ENCODE measurements at places on chromosomes 1 and 21.

- peak; percentile 25 for DNase-seq
Observed at GRCh38 chr1:21217812-21218596, 41.3 kb upstream of the EIF4G3 start.

DNA sequence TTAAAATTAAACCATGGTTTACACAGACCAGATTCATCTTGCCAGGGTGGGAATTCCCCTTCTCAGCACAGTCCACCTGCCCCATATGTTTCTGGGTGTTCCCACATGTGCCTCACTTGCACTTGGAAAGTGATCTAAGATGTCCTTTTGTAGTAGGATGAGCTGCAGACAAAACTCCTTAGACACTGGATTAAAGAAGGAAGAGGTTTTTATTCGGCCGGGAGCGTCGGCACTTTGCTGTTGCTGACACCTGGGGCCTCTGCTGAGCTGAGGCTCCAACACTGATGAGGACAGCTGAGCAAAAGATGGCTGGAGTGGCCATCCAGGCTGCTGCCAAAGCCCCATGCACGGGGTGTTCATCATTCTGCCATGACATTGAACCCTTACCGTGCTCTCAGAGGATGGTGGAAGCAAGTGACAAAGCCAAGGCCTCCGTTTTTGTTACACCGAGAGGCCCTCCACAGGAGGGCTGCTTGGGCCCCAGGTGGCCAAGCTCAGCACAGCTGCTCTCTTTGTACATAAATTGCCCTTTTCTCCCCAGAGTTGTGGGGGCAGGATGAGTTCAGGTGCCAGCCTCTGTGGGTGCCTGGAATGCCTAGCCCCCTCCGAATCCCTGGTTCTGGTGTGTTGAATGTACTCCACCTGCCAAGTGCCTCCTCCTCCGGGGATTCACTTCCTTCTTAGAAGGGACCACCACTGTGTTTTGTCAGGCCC, 7.3 kb upstream of the ACOT11 start:
- DNase-seq: no peak

- no peak for DNase-seq
Observed at GRCh38 chr1:234498448-234499118, 19.6 kb upstream of the TARBP1 start.

DNA sequence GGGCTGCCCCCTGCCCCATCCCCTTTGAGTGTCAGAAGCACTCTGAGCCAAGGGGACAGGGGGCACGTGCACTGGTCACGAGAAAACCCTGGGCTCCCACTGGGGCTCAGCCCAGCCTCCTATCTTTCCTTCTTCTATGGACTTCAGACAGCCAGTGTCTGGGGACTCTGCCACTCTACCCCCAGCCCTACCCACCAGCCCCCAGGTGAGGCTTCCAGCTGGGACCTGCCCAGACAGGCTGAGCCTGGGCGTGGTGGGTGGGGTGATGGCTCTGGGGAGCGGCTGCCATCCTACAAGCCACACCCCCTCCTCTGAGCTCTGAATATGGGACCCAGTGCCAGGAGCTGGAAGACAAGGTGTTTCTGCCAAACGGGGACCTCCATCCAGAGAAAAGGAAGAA, 8.0 kb upstream of the SFN start:
- no peak for DNase-seq

- DNase-seq: no peak
Observed at GRCh38 chr1:30986755-30987154, 78.2 kb upstream of the SDC3 start.

DNA sequence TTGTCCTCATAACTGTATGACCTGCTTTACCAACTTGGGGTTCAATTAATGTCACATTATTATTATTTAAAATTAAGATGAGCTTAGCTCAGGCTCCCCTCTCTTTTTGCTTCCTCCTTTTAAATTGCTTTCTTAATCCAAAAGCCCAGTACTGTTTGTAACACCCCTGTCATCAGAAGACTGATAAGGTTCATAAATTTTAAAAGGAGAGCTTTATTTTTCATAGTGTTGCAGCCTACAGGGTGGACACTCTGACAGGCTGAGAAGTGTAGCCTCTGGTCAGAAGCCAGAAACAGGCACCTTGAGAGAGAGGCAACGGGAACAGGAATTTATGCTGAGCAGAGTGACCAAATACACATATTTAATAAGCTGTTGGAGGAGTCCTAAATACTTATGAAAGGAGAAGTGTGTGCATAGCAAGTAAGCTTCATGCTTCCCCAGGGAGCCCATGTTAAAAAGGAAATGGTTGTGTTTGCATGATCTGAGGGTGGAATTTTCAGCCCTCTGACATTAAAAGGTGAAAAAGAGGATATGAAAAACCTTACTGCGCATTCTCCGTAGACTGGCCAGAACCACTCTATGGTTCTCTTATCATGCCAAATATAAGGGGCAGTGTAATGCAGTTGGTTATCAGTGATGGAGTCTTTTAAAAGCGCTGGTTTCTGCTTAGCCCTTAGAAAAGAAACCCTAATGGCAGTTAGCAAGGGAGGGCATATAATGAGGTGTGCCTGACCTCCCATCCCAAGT, 30.5 kb upstream of the FGGY start:
- DNase-seq: no peak

DNA sequence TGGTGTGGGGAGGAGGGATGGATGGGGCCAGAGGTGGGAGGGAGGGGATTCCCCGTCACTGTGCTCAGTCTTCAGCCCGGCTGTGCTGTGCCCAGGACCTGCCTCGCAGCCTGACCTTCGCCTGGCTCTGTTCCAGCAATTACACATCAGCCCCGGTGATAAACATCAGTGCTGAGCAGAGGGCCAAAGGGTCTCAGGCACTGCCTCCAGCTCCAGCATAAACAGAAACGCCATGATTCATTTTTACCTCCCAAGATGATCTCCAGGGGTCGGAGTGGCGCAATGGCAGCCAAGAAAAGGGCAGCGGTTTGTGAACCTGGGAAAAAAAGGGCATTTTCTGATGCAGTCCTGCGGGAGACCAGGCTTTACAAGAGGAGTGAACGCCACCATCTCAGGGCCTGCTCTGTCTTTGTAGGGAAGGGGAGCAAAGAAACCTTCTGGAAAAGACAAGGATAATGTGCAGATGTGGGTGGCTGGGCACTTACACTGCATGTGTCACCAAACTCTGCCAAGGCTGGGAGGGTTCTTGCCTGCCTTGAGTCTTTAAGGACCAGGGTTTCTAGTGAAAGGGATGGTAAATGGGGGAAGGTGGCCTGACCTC, 28.1 kb downstream of the SHISA4 start:
- no peak for DNase-seq

All from T-helper 9 cell (primary cell).